ENCODE measurements at places on chromosomes 1 and 21.
A peak's percentile ranks its signal among the peaks of the same experiment; 100 is the strongest.

- no peak for DNase-seq
Observed at GRCh38 chr1:97245682-97246081, 524.1 kb downstream of the PTBP2 start.

DNA sequence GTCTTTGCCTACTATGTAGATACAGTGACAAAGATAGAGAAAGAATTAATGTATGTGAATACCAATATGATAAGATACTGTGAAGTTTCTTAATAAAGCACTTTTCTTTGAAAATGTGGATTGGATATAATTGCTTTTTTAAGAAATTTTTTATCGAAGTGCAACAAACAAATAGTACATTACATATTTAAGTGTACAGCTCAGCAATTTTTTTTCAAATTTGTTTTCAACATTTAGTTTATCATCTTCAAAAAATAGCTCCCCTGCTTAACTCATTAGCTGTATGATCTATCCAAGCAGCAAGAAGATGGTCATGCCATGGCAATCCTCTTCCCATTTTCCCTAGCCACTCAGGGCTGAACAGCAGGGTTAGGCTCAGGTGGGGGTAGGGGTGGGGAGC lies 40.5 kb downstream of the NEK7 start:
- no peak for DNase-seq

DNA sequence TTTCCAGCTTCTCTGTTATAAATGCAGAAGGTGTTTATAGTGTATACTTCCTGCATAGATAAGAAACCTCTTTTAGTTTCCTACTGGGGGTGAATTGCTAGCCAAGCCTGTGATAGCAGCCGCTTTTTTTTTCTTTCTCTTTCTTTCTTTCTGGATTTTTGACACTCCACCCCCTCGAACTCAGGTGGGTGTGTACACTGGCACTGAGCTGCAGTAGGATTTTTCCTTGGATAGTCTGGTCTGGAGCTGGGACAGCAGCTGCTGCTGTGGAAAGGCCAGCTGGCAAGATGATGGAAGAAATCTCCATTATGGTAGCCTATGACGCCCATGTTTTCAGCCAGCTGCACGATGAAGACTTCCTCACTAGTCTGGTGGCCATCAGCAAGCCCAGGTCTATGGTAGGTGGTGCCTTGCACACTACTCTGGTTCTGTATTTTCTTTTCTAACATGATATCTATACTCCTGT lies 122.5 kb upstream of the CACYBP start:
- no peak for DNase-seq

GRCh38 chr21:36909423-36909822 lies 57.0 kb downstream of the HLCS start:
- DNase-seq = no peak

DNA sequence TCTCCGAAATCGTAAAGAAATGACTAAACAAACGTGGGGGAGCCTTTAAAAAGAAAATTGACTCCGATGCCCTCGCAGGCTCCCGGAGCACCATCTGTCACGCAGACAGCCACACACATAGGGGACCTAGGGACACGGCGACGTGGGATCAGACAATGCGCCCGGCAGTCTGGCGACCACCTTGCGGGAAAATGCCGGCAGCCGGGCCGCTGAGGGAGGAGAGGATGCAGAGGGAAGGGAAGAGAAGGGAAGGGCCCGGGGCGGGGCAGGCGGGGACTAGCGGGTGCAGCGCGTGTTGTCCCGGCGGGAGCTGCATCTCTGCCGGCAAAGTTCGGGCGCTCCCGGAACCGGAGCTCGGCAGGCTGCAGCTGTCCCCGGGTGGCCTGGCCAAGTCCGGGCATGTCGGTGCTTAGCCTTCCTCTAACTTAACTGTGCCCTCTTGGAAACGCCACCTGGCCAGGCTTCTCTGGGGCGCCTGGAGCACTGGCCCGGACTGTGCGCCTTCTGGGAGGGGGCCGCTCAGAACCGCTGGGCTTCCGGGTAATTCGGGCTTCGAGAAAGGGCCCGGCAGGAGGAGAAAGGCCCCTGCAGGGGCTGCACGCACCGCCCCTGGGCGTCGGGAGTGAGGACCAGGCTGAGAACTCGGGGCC lies 1.8 kb downstream of the NHLH2 start:
- no peak for DNase-seq

DNA sequence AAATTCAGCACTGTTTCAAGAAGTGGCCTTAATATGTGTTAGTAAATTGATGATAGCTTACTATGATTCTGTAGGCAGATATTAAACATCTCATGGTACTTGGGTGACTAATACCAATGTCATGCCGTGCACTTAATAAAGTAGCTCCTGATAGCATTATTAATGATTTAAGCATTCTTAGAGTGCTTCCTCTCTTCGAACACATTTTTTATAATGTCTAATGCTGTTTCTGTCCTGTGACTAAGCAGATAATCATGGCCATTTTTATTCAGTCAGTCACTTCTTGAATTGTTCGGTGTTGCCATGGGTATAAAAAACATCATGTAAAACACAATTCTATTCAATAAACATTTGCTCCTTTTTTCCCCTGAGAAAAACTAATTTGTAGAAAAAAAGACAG lies 804.6 kb upstream of the ADGRL4 start:
- no peak for DNase-seq

GRCh38 chr1:56418151-56418631 lies 161.2 kb downstream of the PLPP3 start:
- no peak for DNase-seq

DNA sequence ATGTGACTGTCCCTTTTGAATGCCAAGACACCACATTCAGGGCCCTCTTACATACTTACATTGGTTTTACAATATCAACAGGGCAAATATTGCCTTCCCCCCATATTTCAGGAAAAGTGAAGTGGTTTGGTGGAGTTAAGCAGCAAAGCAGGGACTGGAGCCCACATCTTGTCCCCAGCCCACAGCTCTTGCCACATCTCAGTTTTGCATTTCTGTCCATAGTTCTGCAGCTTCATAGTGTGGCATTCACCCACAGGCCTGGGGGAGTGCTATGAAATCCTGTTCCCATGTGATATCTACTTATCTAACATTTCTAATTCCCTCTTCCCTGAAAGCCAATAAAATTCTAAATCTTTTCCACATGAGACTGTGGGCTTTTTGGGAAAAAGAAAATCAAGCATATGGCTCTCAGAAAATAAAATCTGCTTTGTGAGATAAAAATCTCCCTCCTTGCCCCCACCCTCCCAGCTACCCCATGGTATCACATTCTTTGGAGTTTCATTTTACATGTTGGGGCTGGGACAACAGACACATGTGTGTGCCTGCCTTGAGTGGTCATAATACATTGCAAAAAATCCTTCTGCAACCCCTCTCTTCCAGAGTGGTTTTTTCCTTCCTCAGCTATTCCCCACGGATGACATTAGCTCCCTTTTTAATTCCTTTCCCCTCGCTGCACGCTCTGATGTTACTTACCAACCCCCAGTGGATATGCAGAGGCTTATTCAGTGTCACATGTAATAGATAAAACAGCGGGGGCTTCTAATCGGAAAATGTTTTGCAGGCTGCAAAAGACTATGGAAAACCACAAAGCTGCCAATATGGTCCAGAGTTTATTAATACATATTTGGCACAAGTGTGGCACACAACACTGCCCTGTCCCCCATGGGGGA lies 20.5 kb upstream of the CD2 start:
- no peak for DNase-seq

DNA sequence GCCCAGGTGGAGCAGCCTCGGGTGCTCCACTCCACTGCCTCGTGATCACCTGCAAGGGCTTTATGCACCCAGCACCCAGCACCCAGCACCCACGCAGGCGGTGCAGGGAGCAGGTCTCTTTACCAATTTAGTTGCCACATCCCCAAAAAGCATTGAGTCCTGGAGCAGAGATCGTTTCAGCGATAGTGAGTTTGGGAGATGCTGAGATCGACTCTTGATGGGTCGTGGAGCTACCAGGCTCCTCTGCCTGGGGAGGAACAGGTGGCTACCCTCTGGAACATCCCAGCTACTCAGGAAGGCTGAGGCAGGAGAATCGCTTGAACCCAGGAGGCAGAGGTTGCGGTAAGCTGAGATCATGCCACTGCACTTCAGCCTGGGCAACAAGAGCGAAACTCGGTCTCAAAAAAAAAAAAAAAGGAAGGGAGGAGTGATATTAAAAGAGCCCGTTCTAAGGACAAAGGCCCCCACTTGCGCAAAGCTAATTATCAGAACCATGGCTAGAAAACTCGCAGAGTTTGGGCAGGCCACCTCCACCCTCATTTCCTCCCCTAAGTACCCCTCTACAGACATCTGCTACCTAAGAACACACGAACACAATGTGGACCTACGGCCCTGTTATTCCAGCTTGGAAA lies 106.5 kb upstream of the SLC45A1 start:
- DNase-seq = no peak

DNA sequence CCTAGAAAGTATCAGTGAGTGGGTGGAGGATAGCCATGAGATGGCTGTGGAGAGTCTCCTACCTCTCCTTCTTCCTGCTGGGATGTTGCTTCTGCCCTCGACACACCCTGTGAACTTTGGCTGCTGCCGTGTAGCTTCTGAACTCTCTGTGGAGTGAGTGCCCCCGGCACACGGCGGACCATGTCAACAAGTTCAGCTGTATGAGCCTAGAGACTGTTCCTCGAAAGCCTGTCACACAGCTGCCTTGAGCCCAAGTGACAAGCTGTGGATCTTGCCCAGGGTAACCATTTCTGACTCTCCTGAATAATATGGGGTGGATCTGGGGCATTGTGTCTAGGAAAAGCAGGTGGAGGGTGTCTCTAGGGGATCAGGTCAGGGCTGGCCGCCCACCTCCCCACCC lies 143.2 kb downstream of the NOS1AP start:
- DNase-seq = no peak

DNA sequence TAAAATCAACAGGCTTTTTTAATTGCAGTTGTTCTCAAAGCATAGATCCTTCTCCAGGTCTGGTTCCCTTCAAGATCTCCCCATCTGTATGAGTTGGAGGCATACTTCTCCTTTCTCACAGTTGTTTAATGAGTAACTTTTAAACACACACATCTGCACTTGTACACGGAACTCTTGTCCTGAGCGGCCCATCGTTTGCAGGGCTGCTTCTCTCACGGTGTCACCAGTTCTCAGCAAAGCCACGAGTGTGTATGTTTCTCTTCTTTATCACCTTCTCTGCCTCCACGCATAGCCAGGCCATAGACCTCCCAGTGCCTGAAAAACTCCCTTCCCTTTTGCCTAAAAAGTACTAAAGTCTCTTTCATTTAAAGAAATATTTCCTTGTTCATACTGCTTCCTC lies 68.7 kb upstream of the ROR1 start:
- no peak for DNase-seq

GRCh38 chr21:34679051-34679450 lies 10.3 kb downstream of the CLIC6 start:
- DNase-seq = no peak

DNA sequence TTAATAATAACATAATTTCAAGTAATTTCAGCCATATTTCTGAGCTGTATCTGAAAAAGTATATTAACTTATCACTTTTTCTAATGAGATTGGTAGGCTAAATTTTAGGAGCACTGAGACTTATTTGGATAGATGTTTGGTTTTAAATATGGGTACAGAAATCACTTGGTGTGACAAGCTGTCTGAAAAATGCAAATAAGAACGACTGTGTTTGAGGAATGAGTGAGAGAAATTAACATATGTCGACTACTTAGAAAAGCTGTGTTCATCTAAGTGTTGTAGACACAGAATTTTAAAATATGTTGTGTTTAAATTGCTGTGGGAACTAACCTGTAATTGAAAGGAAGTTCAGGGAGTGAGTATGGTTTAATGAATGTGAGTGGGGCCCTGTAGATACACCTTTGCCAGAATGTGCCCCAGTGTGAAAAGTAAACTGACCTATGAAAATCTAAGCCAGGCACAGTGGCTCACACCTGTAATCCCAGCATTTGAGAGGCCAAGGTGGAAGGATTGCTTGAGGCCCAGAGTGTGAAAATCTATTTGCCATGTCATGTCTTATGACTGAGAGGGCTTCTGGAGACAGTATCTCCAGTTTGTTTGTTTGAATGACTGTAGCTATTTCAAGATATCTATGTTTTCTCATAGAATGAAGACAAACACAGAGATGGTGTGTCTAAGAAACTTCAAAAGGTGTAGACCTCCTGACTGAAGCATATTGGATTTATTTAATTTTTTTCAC lies 53.8 kb upstream of the LRRC8C start:
- no peak for DNase-seq

DNA sequence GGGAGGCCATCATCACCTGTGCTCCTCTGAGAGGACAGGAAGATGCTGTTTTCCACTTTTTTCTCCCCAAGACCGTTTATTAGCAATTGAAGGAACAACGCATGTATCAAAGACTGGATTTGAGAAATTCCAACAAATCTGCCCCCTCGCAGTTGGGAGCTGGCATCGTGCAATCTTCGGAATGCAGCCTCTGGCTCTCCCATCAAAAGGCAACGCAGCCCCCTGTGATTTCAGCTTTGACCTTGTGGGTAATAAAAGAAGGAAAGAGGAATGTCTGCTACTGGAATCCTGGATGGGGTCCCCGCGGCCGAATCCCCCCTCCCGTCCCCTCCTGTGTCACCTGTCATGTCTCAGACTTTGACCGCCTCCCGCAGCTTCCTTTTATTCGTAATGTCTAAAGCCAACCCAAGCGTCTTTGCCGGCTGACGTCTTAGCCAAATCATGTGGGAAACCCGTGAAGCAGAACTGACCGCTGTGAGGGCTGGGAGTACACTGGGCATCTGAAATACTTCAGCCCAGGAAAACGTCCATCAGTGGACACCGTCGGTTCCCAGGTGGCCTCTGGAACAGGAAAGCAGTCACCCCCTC lies 101.5 kb downstream of the WDR4 start:
- no peak for DNase-seq

- peak; percentile 37 for DNase-seq
Observed at GRCh38 chr1:52632732-52633290, at the start of gene SHISAL2A. Gene SHISAL2A (plus strand): TSS chr1:52633168. CDS start chr1:52633494, 326 bp downstream.

- no peak for DNase-seq
Observed at GRCh38 chr1:159746666-159747065, 32.3 kb upstream of the CRP start.

DNA sequence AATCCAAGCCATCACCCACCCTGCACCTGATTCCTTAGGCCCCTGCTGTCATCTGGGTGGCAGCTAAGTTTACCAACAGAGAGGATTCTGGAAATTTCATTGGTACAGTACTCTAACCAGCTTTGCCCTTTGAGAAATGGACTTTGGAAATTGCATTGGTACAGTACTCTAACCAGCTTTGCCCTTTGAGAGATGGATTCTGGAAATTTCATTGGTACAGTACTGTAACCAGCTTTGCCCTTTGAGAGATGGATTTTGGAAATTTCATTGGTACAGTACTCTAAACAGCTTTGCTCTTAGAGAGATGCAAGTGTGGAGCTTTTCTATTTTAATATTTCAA lies 42.5 kb downstream of the MAB21L3 start:
- no peak for DNase-seq

GRCh38 chr1:27891196-27891889 lies 19.0 kb downstream of the THEMIS2 start:
- no peak for DNase-seq

- no peak for DNase-seq
Observed at GRCh38 chr1:89973471-89974127, 21.3 kb upstream of the ZNF326 start.

All from activated CD8-positive, alpha-beta memory T cell treated with anti-CD3 and anti-CD28 coated beads for 4 hours (primary cell).